Natural killer cell treated with Interleukin-12 subunit alpha and Interleukin-12 subunit beta and Interleukin-15 and Interleukin-18, amount 100 ng/mL, for 72 hours (primary cell): ENCODE measurements at places on chromosomes 13 and 19. TPM values are rescaled to one million over a fixed set of nuclear protein-coding genes. Genes with fewer than 3 reads are reported as not detected.
A peak's percentile ranks its signal among the peaks of the same experiment; 100 is the strongest.

HSPBP1 gene
- 38.2 TPM for total RNA-seq

OR7D2 gene
- total RNA-seq, result not detected

BEST2 gene
- total RNA-seq, result not detected

OR4F17 gene
- not detected for total RNA-seq

LILRB5 gene
- not detected for total RNA-seq

REEP6 gene
- 3.2 TPM for total RNA-seq

OLFM2 gene
- total RNA-seq, result not detected

GGN gene
- total RNA-seq, result 0.24 TPM

ZNF699 gene
- 4.5 TPM for total RNA-seq

ZNF43 gene
- 28.8 TPM for total RNA-seq

SERTM1 gene
- total RNA-seq, result not detected

VSTM1 gene
- total RNA-seq, result not detected

LILRB2 gene
- total RNA-seq, result not detected

DNA sequence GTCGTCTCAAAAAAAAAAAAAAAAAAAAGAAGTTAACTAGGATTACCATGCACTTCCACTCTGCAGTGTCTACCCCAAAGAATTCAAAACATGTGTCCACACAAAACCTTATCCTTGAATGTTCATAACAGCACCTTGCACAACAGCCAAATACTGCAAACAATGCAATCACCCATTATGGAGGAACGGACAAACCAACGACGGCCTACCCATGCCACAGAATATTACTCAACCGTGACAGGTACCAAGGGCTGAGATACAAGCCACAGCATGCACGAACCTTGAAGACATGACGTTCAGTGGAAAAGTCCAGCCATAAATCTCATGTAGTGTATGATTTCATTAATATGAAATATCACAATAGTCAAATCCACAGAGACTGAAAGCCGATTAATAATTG lies 3.0 kb upstream of the SHISA7 start:
- H3K4me3 ChIP-seq, result no peak overlapping the region
- H3K36me3 ChIP-seq, result peaks cover 4% of the 10 kb centered on the region
- H3K4me1 ChIP-seq, result peaks cover 7% of the 10 kb centered on the region
- no peak for DNase-seq

DNA sequence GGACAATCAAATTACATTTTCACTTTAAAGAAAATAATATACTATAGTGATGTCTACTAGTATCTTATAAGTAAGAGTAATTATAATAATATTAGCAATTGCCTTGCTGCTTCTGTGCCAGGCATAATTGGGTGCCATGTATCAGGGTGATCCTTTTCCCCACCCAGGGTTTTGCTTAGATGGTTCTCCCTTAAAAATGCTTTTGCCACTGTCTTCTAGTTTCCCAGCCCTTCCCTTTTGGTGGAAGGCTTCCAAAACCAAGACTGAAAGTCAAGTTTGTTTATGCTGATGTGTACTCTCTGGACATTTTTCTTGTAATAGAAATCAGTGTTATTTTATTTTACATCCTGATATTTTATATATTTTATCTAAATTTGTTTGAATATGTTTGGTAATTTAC lies 77.8 kb downstream of the ITGBL1 start:
- H3K4me1 ChIP-seq, result no peaks in the 10 kb centered on the region
- no peak for DNase-seq
- no peak overlapping the region for H3K4me3 ChIP-seq
- no peak overlapping the region for H3K27ac ChIP-seq
- peaks cover 7% of the 10 kb centered on the region for H3K27me3 ChIP-seq
- peaks cover 5% of the 10 kb centered on the region for H3K36me3 ChIP-seq

DNA sequence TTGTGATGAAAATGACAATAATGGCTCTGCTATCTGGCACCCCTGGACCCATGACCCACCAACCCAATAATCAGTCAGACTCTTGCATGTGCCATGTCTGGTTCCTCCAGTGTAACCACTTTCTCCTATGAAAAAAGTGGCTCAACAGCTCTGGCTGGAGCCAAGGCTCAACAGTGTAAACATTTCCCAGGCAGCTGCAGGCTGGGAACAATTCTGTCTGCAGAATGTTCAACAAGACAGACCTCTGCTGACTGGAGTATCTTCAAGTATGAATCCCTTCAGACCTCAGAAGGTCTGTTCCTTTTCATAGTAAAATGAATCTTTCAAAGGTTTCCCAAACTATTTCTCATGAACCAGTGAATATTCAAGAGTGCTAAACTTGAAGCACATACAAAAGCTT lies 410.1 kb upstream of the HTR2A start:
- no peak overlapping the region for H3K27ac ChIP-seq
- DNase-seq, result no peak
- H3K27me3 ChIP-seq, result no peaks in the 10 kb centered on the region
- H3K36me3 ChIP-seq, result no peaks in the 10 kb centered on the region
- no peaks in the 10 kb centered on the region for H3K4me1 ChIP-seq
- H3K4me3 ChIP-seq, result no peak overlapping the region

DNA sequence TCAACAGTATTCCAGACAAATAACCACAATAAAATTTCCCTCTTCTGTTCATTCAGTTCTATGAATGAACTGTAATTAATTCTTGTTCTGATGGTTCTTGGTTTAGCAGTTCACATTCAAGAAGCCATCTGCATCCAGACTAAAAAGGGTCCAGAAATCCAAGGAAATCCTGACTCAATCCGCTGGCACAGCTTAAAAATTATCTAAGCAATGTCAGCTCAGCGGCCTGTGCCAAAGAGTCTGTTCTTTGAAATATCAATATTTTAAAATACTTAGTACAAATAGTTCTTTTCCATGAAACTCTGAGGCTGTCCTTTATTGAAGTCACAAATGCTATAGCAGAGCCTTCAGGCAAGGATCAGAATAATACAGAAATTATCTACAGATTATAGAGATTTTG lies 57.2 kb downstream of the DHRS12 start:
- H3K27me3 ChIP-seq, result no peaks in the 10 kb centered on the region
- H3K4me1 ChIP-seq, result no peaks in the 10 kb centered on the region
- no peak overlapping the region for H3K4me3 ChIP-seq

- H3K27me3 ChIP-seq, result peaks cover 14% of the 10 kb centered on the region
- H3K27ac ChIP-seq, result no peak overlapping the region
- DNase-seq, result no peak
- H3K4me3 ChIP-seq, result no peak overlapping the region
These were observed 9.1 kb upstream of the SIN3B start for GRCh38 chr19:16820056-16820455.

DNA sequence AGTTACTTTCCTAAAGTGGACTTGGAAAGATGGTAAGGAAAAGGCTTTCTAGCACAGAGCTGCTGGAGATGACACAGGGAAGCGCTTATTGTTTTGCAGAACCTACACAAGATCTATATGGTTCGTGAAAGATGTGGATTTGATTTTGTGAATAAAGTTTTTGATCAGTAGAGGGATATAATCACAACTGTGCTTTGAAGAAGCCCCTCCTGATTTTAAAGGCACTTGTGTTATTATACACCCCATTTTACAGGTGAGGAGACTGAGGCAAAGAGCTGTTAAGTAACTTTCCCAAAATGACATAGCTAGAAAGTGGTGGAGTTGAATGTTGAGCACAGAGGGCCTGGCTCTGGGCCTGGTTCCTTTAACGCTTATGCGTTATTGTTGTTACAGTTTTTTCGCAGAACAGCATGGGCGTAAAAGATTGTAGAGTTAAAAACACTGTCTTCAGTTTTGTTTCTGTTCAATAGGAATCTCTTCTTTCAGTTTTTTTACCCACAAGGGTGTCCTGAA lies 1.4 kb downstream of the TDRD3 start:
- peaks cover 24% of the 10 kb centered on the region for H3K4me1 ChIP-seq
- H3K27me3 ChIP-seq, result no peaks in the 10 kb centered on the region
- peak overlapping the region; percentile 96 for H3K27ac ChIP-seq

DNA sequence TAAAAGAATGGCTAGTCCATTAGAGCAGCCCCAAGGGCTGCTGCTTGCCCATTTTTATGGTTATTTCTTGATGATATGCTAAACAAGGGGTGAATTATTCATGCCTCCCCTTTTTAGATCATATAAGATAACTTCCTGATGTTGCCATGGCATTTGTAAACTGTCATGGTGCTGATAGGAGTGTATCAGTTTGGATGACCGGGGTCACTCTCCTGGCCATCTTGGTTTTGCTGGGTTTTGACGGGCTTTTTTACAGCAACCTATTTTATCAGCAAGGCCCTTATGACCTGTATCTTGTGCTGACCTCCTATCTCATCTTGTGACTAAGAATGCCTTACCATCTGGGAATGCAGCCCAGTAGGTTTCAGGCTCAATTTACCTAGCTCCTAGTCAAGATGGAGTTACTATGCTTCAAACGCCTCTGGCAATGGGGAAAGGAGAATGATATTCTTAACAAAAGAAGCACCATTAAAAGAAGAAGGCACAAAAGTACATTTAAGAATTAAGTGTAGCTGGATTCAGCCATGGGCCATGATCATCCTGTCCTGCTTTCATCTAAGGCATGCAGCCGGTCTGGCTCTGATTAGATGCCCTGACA lies 1156.0 kb downstream of the PCDH9 start:
- H3K27ac ChIP-seq, result no peak overlapping the region
- H3K4me1 ChIP-seq, result no peaks in the 10 kb centered on the region
- H3K36me3 ChIP-seq, result no peaks in the 10 kb centered on the region
- peaks cover 2% of the 10 kb centered on the region for H3K27me3 ChIP-seq
- no peak for DNase-seq
- H3K4me3 ChIP-seq, result no peak overlapping the region

GRCh38 chr13:48014359-48014758 lies 13.3 kb upstream of the SUCLA2 start:
- no peak overlapping the region for H3K4me3 ChIP-seq
- no peaks in the 10 kb centered on the region for H3K27me3 ChIP-seq
- no peak overlapping the region for H3K27ac ChIP-seq
- no peak for DNase-seq
- peaks cover 2% of the 10 kb centered on the region for H3K4me1 ChIP-seq

- no peak overlapping the region for H3K4me3 ChIP-seq
- H3K4me1 ChIP-seq, result no peaks in the 10 kb centered on the region
- H3K27ac ChIP-seq, result no peak overlapping the region
- H3K36me3 ChIP-seq, result no peaks in the 10 kb centered on the region
- H3K27me3 ChIP-seq, result peaks cover 43% of the 10 kb centered on the region
- no peak for DNase-seq
These were observed 209.6 kb downstream of the ATP8A2 start for GRCh38 chr13:25581351-25581750.

- DNase-seq, result no peak
- peaks cover 14% of the 10 kb centered on the region for H3K27me3 ChIP-seq
- H3K4me3 ChIP-seq, result no peak overlapping the region
- no peak overlapping the region for H3K27ac ChIP-seq
- H3K36me3 ChIP-seq, result no peaks in the 10 kb centered on the region
- no peaks in the 10 kb centered on the region for H3K4me1 ChIP-seq
These were observed 106.8 kb downstream of the LACC1 start for GRCh38 chr13:43986421-43986981.

GRCh38 chr13:73715114-73715910 lies 418.9 kb downstream of the KLF12 start:
- peak overlapping the region; percentile 76 for H3K27ac ChIP-seq
- DNase-seq, result peak; percentile 69
- peaks cover 55% of the 10 kb centered on the region for H3K4me1 ChIP-seq
- peak overlapping the region; percentile 81 for H3K4me3 ChIP-seq

DNA sequence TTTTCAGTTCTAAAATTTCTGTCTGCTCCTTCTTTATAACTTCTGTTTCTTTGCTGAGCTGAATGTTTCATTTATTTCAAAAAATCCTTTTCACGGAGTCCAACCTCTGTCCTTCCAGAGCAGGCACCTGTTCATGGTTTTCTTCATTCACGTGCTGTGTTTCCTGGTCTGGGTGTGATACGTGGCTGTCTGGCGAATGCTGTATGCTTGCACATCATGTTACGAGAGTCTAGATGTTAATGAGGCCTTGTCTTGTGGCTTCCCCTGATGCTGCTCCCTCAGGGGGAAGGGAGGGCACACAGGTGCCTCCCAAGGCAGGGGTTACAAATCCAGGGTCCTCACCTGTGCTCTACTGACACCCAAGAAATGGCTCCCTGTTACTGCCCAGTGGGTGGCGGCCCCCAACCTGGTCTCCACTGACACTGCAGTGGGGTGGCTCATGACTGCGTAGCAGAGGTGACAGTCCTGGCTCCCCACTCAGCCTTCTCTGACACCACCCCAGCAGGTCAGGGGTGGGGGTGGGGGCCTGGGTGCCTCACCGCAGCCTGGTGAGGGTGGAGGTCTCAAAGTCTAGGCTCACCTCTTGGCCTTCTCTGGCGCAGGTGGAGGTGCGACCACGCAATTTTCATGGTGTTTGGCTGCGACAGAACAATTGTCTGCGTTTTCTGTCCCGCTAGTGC lies 20.1 kb upstream of the RAB20 start:
- H3K36me3 ChIP-seq, result no peaks in the 10 kb centered on the region
- no peaks in the 10 kb centered on the region for H3K4me1 ChIP-seq
- H3K27me3 ChIP-seq, result peaks cover 17% of the 10 kb centered on the region
- no peak overlapping the region for H3K27ac ChIP-seq
- no peak overlapping the region for H3K4me3 ChIP-seq
- no peak for DNase-seq

GRCh38 chr13:56009418-56009817 lies 1131.3 kb upstream of the PRR20A start:
- H3K27ac ChIP-seq, result no peak overlapping the region
- no peak for DNase-seq
- H3K4me1 ChIP-seq, result no peaks in the 10 kb centered on the region
- no peaks in the 10 kb centered on the region for H3K36me3 ChIP-seq
- no peaks in the 10 kb centered on the region for H3K27me3 ChIP-seq

DNA sequence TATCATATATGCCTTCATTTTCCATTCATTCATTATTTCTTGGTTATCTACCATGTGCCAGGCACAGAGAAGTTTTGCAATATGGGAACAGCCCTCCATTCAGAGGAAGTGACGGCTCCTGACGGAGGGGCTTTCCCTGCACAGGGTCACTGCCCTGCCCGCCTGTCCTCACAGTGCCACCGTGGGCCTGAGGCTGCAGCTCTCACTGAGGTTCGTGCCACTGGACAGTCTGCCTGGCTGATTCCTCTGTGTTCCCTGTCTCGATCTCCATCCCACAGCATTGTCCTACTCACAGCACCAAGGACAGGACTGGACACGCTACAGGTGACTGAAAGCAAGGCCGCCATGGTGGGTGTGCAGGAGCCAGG lies 92.7 kb downstream of the TSHZ3 start:
- no peak overlapping the region for H3K27ac ChIP-seq
- no peak for DNase-seq
- peaks cover 4% of the 10 kb centered on the region for H3K4me1 ChIP-seq
- H3K36me3 ChIP-seq, result no peaks in the 10 kb centered on the region
- H3K27me3 ChIP-seq, result peaks cover 8% of the 10 kb centered on the region

DNA sequence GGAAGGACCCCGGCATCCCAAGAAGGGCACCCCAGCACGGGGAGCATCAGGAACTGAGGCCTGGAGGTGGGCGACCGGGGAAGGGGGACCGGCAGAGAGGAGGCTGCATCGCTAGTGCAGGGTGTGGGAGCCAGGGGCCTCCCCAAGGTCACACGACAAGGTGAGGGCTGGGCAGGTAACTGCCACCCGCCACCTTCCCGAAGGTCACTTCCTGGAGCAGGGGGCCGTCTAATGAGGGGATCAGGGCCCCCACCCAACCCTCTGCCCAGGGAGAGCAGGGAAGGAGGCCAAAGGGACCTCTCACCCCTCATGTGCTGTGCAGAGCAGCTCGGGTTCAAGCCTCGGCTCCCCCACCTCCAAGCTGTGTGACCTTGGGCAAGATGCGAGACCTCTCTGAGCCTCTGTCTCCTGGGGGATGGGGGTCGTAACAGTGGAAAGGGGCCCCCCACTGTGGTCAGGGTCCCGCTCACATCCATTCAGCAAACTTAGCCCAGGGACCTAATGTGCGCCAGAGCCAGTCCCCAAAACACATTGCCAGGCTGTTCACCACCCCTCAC lies 6.0 kb downstream of the ZBTB7A start:
- peak overlapping the region; percentile 83 for H3K4me3 ChIP-seq
- H3K4me1 ChIP-seq, result peaks cover 26% of the 10 kb centered on the region
- no peaks in the 10 kb centered on the region for H3K36me3 ChIP-seq
- no peaks in the 10 kb centered on the region for H3K27me3 ChIP-seq
- DNase-seq, result no peak
